ENCODE measurements at places on chromosomes 7 and 10.

GRCh38 chr10:6199131-6199733 is 3.5 kb upstream of the PFKFB3 start:
- no peak for DNase-seq

DNA sequence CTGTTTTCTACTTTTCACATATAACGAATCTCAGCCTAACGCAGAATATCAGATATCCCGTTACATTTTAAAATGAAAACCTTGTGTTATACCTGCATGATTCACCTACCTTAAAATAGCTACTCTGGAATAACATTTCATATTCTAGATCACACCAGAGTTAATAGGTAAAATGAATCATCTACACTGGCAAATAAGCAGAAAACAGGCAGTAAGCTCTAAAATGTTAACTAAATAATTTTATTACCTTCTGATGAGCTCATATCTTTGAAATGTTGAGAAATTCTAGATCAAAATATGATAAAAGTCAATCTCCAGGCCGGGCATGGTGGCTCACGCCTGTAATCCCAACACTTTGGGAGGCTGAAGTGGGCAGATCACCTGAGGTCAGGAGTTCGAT is 71.3 kb downstream of the CPEB3 start:
- no peak for DNase-seq

DNA sequence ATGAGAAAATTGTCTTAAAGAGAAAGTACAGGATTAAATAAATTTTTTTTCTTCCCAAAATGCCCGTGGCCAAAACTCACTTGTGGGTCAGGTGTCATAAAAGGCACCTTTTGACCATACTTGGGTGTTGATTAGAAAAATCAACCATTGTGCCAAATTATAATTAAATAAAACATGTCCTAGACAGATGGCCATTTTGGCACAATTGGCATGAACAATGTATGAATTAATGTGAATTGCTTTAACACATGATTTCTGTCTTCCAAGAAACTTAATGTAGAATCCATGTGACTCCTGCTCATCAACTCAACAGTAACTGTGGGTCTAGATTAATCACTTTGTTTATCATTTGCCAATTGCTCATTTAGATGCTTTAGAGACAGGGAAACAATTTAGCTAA is 64.0 kb downstream of the CSTF2T start:
- no peak for DNase-seq

- no peak for DNase-seq
Measured at GRCh38 chr10:11616021-11616420, 4.6 kb upstream of the USP6NL start.

DNA sequence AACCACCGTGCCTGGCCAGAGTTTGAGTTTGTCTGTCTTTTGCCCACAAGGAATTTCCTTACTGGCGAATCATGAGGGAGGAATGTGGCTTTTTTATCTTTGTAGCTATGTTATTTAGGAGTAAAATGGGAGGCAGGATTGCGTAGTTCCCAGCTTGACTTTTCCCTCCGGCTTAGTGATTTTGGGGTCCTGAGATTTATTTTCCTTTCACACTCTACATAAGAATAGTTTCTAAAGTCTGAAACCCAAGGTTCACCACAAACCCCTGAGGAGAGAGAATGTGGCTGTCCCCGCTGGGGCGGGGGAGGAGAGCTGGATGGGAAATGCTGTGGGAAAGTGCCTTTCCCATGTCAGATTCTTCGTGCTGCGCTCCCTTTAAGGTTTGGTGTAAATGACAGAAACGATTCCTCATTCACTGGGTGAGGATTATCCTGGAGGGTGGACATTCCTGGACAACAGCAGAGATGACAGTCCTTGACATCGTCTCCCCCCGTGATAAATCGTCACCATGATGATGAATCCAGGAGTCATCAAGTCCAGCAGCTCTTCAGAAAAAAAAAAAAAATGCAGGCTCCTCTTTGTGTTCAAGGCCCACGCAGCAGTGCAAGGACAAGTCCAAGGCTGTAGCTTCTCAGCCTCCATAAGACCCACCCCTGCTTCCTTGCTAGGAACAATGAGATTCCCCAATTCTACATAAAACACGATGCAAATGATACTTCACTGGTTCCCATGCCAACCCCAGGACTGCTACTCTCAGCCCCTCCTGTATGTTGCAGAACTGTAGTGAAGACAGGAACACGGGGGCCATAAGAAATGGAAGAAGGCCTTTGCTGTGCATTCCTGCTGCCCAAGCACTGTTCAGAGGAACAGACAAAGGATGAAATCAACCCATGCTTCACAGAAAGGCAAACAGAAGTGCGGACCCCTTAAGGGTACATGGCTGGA is 233.1 kb downstream of the CCDC3 start:
- DNase-seq = no peak

DNA sequence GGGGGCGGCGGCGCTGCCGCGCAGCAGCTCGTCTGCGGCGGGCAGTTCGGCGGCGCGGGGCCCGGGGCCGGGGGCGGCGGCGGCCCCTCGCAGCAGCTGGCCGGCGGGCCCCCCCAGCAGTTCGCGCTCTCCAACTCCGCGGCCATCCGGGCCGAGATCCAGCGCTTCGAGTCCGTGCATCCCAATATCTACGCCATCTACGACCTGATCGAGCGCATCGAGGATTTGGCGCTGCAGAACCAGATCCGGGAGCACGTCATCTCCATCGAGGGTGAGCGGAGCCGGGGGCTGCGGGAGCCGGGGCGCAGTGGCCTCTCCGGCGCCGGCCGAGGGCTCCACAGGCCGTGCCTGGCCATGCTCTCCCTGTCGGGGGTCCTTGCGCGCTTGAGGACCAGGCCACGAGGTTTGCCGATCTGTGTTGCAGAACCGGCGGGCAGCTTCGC is 548 bp downstream of the AGAP3 start:
- no peak for DNase-seq

GRCh38 chr10:132248455-132249225 is 59.1 kb downstream of the STK32C start:
- DNase-seq = peak; percentile 45

- DNase-seq = no peak
Measured at GRCh38 chr7:100016215-100016901, 962 bp downstream of the ZKSCAN1 start.

GRCh38 chr7:24921362-24921679 is 58.7 kb downstream of the OSBPL3 start:
- DNase-seq = no peak

DNA sequence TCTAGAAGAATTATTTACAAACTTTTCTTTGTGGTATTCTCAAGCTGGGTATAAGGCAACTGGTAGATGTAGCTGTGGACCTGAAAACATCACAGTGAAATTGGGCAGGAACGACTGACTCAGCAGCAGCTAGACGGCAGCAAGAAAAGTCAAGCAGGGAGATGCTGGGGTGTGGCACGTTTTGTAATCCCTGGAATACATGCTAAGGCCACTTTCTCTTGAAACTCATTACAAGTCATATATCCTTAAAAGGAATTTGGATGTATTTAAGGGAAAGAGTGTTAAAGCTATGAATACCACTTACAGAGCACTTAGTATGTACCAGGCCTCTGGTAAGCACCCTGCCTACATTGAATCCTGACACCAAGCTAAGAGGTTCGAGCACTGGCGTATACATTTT is 17.4 kb downstream of the BEND7 start:
- no peak for DNase-seq

- no peak for DNase-seq
Measured at GRCh38 chr7:117666031-117666430, 186.2 kb downstream of the CFTR start.

DNA sequence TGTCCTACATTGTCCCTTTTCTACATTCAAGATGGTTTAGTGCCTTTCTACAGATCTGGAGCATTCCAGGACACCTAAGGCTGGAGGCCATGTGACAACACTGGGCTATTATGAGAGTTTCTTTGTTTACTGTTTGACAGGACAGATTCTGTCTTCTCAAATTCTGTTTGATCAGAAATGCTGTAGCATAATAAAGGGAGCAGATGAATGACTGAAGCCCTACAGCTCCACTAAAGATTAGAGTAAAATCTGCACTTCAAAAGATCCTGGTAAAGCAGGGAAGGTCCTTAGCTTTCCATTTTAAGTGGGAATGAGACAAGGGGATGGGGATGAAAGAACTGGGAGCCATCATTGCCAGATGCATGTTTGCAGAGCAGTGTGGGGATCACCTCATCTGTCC is 38.4 kb downstream of the TMEM229A start:
- DNase-seq = no peak

Data from bone marrow (tissue), 2 donors.